ENCODE measurements at places on chromosomes 3 and 15.

GRCh38 chr3:21528291-21528995 lies 222.6 kb downstream of the ZNF385D start:
- no peak for DNase-seq

DNA sequence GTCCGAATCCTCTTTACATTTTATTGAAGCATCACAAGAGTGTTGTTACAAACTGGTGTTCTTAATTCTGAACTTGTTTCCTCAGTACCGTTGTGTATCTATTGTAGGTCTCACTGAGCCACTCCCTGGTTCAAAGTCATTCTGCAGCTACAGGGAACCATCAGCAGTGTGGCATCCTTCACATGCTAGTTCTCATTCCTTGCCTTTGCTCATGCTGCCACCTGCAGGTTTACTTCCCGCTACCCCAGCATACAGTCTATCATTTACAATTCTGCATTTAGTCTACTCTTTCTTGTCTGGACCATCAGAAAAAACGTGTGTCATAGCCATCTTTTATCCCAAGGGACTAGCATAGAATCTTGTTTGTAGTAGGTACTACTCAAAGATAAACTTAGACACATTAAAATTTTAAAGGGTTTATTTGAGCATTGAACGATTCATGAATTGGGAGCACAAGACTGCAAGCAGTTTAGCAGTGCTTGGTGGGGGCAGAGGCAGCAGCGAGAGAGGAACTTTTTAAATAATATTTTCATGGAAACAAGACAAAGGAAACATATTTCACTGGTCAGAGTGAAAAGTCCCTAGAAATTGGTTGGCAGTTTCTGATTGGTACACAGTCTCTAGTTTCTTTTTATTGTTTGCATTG lies 402.1 kb downstream of the CADM2 start:
- DNase-seq = no peak

GRCh38 chr3:58317811-58318210 lies 11.5 kb downstream of the HTD2 start:
- no peak for DNase-seq

GRCh38 chr3:133301731-133302130 lies 98.1 kb upstream of the BFSP2 start:
- no peak for DNase-seq

DNA sequence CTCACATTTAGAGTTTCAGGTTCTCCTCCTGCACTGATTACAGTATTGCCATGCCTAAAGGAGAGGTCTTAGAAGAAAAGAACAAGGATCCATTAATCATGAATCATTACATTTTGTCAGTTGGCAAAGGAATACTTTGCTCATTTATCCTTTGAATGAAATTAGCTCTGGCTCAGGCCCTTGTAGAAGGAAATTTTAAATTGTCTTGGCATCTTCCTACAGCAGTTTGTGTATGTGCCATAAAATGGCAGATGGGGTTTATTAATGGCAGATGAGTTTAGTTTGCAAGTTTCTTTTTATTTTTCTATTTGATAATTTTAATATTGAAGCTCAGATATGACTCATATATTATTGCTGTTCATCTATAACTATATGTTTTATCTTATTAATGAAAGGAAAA lies 181.2 kb upstream of the EPHA3 start:
- DNase-seq = no peak

DNA sequence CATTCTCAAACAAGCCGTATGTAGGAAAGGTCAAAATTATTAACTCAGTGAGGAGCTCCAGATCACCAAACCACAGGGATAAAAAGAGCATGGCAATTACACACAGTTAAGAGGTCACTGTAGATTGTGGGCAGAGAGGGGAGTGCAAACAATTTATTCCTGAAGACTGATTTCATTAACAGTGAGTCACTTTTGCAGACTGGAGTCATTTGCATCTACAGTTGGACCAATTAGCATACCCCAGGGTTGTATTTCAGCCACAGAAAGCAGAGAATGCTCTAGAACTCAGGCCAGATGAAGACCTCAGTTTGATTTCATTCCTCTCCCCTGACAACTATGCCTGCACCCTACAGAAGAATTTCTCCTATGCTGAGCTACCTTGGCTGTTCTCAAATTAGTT lies 40.1 kb downstream of the SETMAR start:
- no peak for DNase-seq

- no peak for DNase-seq
Observed at GRCh38 chr15:38904298-38904697, 339.7 kb upstream of the RASGRP1 start.

GRCh38 chr3:153927107-153927506 lies 194.1 kb upstream of the ARHGEF26 start:
- no peak for DNase-seq

- no peak for DNase-seq
Observed at GRCh38 chr15:40364251-40364650, 6.2 kb downstream of the DISP2 start.

DNA sequence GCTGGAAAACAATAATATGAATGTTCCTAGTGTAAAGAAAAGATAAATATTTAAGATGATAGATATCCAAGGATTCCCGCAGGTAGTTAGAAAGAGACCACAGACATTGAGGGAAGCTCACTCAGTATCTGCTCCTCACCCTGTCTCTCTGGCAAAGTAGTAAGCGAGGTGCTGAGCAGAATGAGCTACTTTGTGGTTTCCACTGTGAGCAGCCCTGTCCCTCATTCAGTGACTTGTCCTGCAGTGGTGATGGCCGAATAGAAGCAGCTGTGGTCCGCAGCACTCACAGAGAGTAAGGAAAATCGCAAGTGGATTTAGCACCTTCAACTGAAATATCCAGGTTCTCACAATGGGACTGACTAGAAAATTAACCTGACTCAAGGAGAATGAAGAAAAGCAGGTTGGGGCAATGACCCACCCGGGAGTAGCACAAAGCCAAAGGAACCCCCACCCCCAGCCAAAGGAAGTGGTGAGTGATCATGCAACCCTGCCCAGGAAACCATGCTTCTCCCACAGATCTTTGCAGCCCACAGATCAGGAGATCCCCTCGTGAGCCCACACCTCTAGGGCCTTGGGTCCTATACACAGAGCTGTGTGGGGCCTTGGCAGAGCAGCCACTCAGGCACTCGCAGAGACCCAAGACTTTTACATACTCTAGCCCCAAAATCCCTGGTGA lies 21.8 kb upstream of the SLC25A38 start:
- peak; percentile 31 for DNase-seq

DNA sequence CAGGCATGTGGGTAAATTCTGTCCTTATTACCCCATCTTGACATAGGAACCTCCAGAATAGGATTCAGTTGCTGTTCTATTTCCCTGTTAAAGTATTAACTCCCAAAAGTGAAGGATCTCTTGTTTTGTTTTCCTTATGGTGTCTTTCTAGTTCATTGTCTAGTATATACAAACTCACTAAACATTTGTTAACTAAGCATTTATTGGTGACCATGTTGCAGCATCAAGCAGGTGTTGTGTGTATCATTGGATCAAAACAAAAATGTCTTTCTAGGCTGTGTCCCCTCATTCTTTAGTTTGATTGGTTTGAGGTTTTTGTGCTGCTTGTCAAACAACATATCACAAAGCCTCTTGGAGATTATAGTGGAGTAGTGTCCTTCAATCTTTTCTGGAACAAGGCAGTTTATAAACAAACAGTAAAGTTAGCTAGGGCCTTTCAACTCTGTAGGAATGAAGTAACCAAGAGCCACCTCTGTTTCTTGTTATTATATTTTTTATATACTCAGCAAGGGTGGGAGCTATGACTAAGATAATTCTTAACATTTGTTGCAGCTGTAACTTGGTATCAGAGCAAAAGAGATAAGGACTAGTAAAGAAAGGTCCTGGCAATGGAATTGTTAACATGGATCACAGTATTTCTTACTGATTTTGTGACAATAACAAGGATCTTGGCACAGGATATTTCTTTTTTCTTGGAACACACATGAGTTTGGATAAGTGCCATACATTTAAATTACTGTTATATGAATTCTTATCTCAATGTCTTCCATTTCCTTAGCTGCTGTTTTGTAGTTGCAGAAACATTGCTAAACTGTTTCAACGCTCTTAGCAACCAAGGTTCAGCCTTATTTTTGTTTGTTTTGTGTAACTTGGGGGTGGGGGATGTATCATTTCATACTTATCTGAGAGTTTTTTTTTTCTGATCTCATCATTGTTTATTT lies 49.3 kb downstream of the TMOD3 start:
- no peak for DNase-seq

- DNase-seq = no peak
Observed at GRCh38 chr15:31498756-31499155, 172.1 kb downstream of the KLF13 start.

DNA sequence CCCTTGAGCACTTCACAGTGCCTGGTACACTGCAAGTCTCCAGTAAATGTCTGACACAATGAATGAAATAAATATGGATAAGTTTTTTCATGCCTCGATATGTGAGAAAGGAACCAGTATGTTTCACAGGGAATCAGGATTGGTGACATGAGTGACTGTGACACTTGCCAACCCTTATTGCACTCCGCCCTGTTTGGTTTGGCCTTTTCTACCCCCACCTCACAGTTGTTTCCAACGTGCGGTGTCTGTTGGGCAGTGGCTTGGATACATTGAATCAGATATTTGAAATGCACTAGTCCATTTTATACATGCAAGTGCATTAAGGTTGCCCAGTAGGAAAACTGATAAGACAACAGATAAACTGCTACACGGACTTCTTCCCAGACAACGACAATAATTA lies 2.0 kb downstream of the NPHP3 start:
- DNase-seq = no peak

DNA sequence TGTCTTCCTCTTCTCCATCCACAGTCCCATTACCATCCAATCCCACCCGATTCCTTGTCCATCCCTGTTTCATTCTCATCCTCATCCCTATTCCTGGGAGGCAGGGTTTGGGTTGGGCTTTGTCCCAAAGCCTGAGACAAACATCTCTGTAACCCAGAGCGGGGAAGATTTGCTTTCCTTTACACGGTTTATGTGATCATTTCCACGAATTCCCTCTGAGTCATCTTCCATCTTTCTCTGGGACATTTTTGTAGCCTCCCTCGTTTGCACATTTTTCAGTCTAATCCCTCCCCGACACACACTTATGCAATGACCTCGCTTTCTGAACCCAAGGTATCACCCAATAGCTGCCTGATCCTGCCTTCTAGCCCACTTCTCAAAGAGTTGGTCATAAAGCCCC lies 22.8 kb downstream of the DUOX2 start:
- no peak for DNase-seq

DNA sequence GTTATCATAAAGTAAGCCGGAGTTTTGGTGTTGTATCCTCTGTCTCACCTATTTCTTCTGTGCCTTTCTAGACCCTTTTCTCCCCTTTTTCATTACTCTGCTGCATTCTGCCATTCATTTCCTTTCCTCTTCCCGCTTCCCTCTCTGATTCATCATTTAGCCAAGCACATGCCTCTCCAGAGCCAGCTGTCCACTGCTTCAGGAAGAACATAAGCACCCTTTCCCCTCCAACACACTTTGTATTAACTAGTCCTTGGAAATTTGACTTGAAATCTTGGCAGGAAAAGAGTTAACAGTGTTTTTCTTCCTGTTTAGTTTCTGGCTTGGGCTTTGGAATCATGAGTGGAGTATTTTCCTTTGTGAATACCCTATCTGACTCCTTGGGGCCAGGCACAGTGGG lies 9.7 kb downstream of the APH1B start:
- DNase-seq = no peak

DNA sequence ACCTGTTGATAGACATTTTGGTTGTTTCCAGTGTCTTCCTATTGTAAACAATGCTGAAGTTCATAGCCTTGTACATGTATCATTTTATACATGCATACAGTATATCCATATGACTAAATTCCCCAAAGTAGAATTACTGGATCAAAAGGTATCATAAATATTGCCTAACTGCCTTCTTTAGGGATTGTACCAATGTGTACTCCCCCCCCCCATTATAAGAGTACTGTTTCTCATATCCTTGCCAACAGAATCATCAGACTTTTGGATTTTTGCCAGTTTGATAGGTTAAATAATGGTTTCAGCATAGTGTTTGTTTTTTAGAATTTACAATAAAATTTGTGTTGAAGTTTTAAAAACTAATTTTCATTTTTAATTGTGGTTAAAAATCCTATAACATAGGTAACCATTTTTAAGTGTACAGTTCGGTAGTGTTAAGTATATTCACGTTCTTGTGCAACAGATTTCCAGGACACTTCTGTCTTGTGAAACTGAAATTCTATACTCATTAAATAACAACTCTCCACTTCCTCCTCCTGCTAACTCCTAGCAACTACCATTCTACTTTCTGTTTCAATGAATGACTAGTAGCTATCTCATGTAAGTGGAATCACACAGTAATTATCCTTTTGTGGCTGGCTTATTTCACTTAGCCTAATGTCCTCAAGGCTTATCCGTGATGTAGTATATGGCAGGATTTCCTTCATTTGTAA lies 30.8 kb upstream of the MAP3K13 start:
- DNase-seq = no peak

GRCh38 chr3:73461547-73461946 lies 163.2 kb downstream of the PDZRN3 start:
- DNase-seq = no peak

DNA sequence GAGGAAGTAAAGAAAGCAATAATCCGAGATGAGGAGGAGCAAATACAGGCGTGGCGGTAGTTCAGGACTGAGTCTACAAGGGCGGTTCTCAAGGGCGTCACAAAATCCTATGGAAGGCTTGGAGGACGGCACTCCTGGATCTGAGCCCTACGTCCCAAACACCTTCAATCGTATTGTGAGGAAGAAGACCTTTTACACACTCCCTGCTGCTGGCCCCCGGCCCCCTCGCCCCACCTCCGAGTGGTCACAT lies 747 bp downstream of the PLD1 start:
- no peak for DNase-seq

GRCh38 chr3:43181202-43181821 lies 75.4 kb upstream of the POMGNT2 start:
- no peak for DNase-seq

DNA sequence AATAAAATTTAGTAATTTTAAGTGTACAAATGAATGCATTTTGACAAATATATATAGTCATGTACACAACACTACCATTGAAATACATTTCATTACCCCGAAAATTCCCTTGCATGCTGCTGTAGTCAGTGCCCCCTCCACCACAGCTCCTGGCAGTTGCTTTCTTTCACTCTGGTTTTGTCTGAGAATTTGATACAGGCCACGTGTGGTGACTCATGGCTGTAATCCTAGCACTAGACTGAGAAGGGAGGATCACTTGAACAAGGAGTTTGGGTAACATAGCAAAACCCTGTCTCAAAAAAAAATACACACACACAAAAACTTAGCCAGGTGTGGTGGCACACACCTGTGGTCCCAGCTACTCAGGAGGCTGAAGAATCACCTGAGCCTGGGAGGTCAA lies 65.4 kb downstream of the TFRC start:
- DNase-seq = no peak

- DNase-seq = no peak
Observed at GRCh38 chr15:56160966-56161365, 82.7 kb downstream of the RFX7 start.

DNA sequence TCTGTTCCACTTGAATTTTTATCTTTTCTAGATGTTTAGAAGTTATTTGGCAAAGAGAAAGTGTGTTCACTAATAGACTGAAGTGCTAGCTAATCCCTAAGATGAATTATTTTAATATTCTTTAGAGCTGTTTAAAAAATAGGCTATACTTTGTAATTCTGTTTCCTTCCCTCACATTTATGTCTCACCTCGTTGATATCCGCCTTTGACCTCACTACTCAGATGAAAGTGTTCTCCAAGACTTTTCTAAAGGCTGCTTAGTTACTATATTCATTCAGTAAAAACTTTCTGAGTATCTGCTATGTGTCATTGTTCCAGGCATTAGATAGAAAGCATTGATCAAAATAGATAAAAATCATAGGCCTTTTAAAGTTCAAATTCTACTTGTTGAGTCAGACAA lies 38.3 kb downstream of the HMG20A start:
- DNase-seq = no peak
